T-helper 22 cell (primary cell): ENCODE measurements at places on chromosomes 13 and 19.

- no peak for DNase-seq
Observed at GRCh38 chr19:40612831-40613689, 11.9 kb downstream of the LTBP4 start.

DNA sequence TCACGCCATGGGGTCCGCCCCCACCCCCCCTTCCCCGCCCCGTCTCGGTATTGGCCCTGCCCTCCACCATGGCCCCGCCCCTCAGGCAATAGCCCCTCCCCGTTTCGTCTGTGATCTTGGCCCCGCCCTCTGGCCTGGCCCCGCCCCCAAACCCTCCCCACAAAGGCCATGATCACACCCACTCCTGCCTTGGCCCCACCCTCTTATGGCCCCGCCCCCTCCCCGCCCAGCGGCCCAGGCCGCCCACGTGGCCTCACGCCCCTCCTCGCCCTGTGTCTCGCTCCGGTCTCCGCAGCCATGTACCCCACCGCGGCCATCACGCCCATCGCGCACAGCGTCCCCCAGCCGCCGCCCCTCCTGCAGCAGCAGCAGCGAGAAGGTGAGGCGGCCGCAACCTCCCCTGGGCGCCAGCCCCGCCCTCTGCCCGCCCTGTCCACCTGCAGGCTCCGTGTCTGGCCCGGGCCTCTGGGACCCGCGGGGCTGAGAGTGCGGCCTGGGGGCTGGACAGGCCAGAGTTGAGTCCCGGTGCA lies 61.3 kb downstream of the CELF5 start:
- DNase-seq, result peak; percentile 38

DNA sequence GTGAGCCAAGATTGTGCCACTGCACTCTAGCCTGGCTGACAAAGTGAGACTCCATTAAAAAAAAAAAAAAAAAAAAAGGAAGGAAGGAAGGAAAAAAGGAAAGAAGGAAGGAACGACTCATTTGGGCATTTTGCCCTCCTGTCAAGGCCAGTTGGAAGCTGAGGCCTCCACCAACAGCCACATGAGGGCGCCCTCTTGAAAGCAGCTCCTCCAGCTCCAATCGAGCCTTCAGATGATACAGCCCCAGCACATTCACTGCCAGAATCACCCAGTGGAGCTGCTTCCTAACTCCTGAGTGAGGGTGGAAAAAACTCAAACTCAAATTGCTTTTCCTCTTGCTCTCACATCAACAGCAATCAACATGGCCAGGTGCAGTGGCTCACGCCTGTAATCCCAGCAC lies 40.9 kb downstream of the GNG7 start:
- DNase-seq, result no peak

GRCh38 chr13:111001636-111002035 lies 86.8 kb upstream of the ANKRD10 start:
- no peak for DNase-seq

DNA sequence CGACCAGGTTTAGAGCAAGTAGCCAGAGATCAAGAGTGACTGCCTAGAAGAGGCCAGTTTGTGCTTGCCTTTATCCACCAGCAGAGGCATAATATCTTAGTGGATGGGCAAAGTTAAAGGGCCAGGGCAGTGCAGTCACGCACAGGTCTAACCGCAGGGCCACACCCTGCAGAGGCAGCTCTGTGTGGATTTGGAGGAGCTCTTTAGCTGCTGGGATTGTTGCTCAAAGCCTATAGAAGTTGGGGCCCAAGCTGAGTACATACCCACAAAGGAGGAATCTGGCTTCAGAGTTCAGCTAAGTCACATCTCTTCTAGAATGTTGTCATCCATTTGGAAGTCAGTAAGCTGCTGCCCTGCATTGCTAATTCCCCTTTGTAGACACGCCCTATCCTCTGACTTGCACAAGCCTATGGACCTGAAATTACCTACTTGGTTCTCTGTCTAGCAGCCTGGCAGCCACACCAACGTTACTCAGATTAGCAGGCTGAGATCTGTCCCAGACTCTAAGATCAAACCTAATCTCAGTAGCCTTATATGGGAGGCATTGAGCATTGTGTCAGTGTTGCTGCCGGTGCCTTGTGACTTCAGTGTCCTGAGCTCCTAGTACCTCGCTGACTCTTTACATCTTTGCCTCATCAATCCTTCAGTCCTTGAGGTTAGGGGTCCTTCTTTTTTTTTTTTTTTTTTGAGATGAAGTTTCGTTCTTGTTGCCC lies 102.9 kb upstream of the STARD13 start:
- DNase-seq, result no peak

DNA sequence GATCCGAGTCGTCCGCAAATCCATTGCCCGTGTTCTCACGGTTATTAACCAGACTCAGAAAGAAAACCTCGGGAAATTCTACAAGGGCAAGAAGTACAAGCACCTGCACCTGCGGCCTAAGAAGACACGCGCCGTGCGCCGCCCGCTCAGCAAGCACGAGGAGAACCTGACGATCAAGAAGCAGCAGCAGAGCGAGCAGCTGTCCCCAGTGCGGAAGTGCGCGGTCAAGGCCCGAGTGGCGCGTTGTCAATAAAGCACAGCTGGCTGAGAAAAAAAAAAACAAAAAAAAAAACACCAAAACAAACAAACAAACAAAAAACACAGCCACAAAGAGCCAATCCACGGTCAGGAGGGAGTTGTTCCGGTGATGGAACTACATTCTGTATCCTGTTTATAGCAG lies 4.7 kb upstream of the GNA15 start:
- peak; percentile 25 for DNase-seq

DNA sequence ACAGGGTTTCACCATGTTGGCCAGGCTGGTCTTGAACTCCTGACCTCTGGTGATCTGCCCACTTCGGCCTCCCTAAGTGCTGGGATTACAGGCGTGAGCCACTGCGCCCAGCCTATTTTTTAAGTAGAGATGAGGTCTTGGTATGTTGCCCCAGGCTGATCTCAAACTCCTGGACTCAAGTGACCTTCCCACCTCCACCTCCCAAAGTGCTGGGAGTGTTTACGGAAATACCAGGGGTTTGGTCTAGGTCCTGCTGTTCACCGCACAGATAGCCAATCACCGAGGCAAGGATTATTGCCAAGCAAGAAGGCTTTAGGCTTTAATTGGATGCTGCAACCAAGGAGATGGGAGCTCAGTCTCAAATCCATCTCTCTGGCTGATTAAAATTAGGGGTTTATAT lies 11.6 kb downstream of the CLEC4G start:
- no peak for DNase-seq

DNA sequence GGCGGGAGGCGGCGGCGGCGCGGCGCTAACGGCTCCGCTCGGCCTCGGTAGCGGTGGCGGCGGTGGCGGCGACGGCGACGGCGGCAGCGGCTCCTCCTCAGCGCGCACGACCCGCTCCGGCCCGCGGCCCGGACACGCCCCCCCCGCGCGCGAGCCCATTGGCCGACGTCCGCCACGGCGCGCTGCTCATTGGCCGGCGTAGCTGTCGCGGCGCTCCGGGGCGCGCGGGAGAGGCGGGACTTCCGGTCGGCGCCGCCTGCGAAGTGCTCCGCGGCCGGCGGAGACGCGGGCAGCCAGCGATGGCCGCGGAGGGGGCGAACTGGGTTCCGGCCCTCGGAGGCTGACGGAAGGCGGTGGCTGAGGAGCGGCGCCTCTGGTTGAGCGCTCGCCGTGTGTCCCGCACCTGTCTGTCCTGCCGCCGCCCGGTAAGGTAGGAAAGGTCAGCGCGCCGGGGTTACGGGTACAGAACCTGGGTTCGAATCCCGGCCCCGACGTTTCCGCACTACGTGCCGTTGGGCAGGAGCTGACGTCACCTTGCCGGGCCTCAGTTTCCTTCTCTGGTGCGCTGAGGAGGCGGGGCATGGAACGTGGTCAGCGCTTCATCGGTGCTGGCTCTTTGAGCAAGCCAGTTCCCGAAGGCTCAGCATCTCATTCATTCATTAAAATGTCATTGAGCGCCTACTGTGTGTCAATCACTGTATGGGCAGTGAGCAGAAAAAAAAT lies at the start of gene ELAVL1:
ELAVL1 (minus strand) TSS at position 108 of the 723 bp plus-strand sequence. CDS start 13,826 bp downstream, outside the sequence.
- DNase-seq, result peak; percentile 83

GRCh38 chr19:8148410-8149260 lies 757 bp downstream of the FBN3 start:
- no peak for DNase-seq

DNA sequence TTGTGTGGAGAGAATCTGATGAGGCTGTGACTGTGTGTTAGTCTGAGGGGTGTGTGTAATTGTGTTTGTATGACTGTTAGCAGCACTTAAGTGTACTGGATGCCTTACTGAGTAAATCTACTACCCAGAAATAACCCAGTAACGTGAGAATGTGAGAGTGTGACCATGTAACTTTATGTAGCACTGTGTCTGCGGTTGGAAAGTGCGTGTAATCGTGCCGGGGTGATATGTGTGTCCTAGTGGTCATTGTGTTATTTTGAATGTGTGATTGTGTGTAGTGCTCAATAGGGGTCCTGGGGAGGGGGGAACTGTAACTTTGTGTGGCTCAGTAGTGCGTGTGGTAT lies 550 bp downstream of the ZNF383 start:
- no peak for DNase-seq

DNA sequence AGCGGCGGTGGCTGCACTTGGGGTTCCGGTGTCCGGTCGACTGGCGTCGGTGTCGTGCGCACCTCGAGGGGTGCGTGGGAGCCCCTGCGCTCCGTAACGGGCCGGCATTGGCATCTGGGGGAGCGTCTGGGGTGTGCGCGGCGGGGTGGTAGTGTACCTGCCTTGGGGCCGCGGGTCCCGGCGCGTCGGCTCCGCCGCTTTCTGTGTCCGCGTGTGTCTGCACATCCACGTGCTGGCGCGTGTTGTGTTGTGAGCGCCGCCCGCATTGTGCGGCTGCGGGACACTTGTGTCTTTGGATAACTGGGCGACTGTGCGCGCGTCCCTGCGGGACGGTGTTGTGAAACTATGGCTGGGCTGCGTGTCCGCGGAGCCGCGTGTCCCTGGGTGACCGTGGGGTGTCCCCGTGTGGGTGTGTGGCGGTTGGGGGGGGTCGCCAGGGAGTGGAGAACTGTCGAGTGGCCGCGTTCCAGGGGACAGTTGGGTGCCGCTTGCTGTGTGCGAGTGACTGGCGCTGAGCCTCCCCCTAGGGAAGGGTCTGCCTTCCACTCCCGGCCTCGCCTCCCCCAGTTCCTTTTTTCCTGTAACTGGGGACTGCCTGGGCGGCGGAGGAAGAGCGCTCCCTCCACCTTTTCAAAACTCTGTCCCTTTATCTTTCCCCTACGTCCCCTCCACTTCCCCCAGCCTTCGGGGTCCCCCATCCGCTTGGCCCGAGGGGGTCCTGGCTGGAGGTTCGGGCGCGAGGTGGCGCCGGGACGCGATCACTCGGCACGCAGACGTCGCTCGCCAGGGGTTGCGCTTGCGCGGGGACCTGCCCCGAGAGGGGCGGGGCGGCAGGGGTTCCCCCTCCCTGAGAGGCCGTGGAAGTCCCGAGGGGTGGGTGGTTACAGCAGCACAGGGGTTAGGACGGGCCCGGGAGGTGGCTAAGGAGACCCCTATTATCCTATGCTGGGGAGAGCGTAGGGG lies 5.7 kb upstream of the NFIC start:
- peak; percentile 53 for DNase-seq

DNA sequence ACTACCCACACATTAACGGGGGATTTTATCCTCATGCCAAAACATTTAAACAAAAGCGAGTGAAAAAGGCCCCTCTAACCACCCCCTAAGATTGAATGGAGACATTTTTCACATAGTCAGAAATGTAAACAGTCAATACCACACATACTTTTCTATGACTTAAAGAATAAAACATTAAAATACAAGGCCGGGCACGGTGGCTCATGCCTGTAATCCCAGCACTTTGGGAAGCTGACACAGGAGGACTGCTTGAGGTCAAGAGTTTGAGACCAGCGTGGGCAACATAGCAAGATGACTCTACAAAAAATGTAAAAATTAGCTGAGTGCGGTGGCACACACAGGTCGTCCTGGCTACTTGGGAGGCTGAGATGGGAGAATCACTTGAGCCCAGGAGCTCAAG lies 47.3 kb downstream of the MPHOSPH8 start:
- DNase-seq, result no peak

DNA sequence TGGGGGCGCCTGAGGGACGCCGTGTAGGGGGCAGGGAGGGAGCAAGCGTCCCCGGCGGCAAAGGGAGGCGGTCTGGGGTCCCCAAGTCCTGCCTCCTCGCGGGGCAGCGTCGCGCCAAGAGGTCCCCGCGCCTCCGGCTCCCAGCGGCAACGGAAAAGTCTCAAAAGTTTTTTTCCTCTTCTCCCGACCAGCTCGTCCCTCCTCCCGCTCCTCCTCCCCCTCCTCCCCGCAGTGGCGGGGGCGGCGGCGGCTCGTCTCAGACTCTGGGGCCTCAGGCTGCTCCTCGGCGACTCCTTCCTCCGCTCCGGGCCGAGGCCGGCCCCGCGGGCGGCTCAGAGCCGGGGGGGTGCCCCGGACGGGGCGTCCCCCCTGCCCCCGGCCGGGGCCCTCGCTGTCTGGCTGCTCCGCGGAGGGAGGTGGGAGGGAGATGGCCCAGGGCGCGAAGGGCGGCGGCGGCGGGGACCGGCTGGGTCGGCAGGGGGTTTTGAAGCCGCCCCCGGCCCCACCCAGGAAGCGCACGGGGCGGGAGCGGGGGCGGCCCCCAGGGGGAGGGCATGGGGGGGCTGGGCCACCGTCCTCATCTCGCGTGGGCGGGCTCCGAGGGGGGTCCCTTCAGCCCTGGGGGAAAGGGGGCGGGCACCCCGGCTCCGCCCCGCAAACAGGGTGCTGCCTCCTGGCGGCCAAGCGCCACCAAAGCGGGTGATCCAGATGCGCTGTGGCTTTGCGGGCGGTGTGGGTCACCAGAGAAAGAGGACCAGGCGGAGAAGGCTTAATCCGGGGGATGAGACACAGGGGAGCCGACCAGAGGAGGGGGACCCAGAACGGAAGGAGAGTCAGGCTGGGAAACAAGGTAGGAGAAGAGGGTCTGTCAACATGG lies at the start of gene TGFB1:
TGFB1 (minus strand) TSS at position 457 of the 877 bp plus-strand sequence. CDS start 878 bp downstream, outside the sequence.
- DNase-seq, result peak; percentile 94

DNA sequence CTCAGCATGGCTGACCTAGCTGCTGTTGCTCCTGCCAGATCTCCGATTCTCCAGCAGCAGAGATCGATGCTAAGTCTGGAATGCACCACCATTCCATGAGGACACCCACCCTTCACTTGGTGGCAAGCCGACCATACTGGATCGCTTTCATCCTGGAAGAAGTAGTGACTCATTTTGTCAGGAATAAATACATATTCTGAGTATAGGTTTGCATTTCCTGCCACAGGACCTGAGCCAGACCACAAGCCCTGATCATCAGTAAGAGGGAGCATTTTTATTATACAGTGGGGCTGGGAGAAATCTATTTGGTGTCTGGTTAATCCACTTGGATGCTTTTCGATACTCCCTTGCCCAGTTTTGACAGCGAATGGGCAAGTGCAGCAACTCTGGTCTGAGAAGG lies 10.9 kb upstream of the KCTD15 start:
- DNase-seq, result no peak

DNA sequence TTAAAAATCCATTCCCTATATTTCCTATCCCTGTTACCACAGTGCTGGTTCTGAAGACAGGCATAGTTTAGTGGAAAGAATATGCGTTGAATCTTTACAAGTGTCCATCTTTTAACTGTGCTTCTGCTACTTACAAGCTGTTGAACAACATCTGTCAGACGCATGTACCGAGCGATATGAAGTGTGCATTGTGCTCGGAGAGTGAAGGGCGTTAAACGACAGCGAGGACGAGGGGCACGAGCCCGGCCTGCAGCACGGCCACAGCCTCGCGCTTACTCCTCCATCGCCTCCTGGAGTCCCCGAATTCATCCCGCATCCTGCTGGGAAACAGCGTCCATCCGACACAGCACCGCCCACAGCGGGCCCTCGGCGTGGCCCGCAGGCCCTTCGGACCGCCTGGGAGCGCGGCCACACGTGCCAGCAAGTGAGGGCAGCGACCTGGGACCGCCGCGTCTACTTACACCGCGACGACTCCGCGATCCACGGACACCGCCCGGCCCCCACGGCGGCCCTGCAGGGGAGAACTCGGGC lies 514 bp downstream of the PCID2 start:
- no peak for DNase-seq

- DNase-seq, result no peak
Observed at GRCh38 chr13:34139660-34140227, 321.8 kb downstream of the RFC3 start.
